ENCODE measurements at places on chromosomes 12 and 14. TPM values are rescaled to one million over a fixed set of nuclear protein-coding genes. Genes with fewer than 3 reads are reported as not detected.

DNA sequence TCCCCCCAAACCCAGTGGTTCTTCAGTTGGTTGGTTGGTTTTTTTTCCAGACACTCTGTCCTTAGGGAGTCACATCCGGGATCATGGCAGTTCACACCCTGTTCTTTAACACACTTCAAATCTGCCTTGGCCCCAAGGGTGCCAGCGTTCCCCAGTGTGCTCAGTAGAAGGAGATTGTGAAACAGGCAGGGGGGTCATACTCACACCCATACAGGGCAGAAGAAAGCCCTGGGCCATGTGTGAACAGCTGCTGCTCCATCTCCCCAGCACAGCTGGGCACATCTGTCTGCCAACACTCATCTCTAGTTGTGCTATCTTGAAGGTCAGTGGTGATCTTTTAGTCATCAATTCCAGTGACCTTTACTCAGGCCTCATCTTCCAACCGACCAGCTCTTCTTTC lies 64.4 kb upstream of the FUT8 start:
- peak; percentile 24 for ATAC-seq

DNA sequence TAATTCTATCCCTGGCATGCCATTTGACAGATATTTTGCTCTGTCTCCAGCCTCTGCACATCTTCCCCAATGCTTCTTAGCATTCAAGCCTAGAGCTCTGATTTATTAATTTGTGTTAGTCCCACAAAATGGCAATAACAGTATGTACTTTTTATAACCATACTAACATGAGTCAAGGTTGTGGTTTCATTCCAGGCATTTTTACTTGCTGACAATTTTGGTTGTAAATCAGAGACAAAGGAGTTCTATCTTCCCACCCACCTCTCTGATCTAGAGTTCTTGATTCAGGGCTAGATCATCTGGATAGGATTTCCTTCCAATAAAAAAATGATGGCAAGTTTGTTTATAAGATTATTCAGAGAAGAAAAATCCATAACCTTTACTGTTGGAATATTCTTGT lies 18.5 kb upstream of the CISTR start:
- no peak for ATAC-seq

GRCh38 chr12:58681730-58682129 lies 238.6 kb downstream of the LRIG3 start:
- ATAC-seq, result no peak

The OTX2 gene
- not detected for total RNA-seq

DNA sequence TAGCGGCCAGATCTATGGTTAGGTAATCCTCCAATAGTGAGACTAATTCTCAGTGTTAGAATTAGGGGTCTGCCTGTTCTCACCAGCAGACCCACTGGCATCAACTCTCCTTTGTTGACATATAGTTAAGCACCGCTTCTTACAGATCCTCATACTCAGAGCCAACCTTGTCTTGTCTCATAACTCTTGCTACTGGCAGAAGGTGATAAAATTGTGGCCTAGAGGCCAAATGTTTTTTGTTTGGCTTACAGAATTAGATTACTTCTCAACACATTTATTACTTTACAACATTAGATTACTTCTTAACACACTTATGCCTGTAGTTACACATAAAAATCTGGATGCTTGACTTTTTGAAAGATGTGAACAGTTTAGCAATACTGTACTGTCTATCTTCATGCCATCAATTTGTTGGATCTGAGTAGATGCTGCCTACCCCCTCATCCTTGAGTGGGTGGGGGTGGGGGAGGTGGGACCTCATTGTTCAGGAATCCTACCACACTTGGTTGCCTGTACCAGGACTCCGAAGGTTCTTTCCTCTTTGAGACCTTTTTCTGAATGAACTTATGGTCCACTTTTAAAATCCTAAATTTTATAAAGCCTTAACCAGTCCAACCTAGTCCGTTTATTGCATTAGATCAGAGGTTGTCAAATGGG lies 7.0 kb downstream of the MTHFD1 start:
- ATAC-seq, result no peak

DNA sequence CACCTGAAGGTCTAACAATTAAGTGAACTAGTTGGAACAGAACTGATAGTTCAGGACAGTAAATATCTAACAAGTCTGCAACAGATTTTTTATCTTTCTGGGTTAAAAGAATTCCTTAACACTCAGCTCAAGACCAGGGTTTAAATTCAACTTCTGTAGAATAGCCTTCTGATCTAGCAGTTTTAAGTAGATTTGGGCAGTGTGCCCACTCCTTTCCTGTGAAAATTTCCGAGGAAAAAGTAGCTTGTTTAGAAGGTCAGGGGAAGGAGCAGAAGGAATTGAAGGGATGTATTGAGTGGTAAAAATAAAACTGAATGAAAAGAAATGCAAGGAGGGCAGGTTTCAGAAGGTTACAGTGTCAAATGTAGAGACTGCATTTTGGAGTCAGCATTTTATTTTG lies 45.8 kb downstream of the ATL1 start:
- no peak for ATAC-seq

DNA sequence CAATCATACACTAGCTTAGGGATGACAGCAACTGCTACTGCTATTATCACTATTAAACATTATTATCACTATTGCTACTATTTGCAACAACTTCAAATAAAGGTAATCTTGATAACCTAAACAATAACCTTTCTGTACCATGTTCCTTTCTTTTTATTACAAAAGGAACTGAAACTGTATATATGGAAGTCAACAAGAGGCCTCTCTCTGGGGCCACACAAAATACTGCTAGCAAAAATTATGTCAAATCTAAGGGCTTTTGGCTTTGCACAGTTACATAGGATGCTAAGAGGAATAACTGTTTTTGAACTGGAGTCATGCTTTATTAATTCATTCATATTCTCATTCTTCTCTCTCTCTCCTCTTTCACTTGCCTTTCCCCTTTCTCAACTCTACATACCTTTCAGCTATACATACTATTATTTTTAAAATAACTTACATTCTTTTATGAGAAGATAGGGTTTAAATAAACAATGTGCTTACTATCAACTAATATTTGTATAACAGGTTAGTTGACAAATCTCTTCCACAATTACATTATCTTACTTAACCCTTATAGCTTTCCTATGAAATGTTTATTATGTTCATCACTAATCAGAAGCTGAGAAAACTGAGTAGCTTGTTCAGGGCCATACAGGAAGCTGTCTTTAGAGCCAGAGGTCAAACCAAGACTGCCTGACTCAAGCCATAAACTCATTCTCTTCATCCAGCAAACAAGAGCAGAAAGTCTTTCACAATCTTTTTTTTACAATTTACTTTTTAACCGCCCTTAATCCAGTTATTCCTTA lies 25.7 kb downstream of the SPTSSA start:
- no peak for ATAC-seq

The RNASE2 gene
- not detected for total RNA-seq

The SLC6A12 gene
- total RNA-seq, result 0.12 TPM

DNA sequence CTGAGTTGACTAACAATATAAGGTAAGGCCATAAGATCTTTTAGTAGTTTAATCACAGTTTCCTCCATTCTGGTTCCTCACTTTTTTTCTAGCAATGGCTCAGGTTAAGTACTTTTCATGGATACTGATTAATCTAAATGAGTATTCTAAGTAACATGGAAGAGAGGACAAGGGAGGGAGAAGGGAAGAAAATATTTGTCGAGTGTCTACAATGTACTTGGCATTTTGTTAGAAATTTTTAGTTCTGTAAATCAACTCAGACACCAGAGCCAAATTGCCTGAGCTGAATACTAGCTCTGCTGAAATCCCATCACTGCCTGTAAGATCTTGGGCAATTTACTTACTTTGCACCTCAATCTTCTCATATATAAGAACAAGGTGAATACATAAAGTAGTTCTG lies 20.2 kb downstream of the RERG start:
- ATAC-seq, result no peak

- no peak for ATAC-seq
Measured at GRCh38 chr12:2032506-2032905, 20.3 kb upstream of the CACNA1C start.

DNA sequence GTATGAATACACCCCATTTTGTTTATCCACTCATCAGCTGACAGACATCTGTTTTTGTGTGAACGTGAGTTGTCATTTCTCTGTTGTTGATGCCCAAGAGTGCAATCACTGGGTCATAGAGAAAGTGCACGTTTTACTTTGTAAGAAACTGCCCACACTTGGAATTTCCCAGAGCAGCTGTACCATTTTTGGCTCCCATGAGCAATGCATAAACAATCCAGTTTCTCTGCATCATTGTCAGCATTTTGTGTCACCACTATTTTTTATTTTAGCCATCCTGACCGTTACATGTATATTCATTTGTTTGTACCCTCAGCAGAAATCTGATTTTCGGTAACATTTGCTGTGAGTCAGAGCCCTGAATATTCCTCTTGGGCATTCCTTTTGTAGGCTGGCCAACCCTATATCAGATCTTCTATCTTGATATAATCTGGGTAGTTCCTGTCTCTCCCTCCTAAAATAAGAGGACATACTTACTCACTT lies 62.7 kb downstream of the RBM19 start:
- ATAC-seq, result no peak

The TRPV4 gene
- 7.3 TPM for total RNA-seq

The KRT72 gene
- total RNA-seq, result not detected

The SLC41A2 gene
- 1.3 TPM for total RNA-seq

The ASIC1 gene
- 2.1 TPM for total RNA-seq

- peak; percentile 95 for ATAC-seq
Measured at GRCh38 chr12:45298721-45299692, 83.1 kb downstream of the ANO6 start.

DNA sequence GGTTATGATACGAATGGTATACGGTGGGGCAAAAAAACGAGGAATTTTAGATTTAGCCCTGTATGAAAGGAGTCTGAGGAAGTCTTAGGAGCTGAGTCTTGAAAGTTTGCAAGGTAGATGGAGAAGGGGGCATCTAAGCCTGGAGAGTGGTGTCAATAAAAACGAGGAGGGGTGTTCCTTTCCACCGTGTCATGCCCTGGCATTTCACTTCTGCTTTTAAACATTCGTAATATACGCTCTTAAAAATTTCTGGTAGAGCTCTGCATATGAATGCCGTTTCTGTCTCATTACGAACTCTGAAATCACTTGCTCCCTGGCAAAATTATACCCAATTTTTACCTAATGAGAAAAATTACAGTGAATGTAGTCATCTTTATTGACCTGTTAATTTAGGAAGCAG lies 170.2 kb downstream of the ERC1 start:
- no peak for ATAC-seq

DNA sequence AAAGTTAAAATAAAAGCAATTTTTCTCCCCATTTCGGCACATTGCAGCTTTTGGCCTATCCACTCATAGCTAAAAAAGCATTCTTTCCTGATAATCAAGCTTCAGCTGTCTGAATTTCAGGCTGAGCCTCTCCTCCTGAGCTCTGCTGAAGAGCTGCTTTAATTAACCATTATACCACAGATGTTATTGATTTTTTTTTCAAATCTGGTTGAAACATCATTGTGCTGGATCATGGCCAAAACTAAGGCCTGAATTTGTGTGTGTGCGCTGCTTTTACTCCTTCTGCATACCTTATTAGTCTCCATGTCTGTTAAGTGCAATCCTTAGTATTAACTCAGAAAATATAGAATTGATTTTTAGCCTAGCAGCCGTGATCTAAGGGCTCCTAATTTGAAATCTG lies 52.3 kb downstream of the MBIP start:
- ATAC-seq, result no peak

DNA sequence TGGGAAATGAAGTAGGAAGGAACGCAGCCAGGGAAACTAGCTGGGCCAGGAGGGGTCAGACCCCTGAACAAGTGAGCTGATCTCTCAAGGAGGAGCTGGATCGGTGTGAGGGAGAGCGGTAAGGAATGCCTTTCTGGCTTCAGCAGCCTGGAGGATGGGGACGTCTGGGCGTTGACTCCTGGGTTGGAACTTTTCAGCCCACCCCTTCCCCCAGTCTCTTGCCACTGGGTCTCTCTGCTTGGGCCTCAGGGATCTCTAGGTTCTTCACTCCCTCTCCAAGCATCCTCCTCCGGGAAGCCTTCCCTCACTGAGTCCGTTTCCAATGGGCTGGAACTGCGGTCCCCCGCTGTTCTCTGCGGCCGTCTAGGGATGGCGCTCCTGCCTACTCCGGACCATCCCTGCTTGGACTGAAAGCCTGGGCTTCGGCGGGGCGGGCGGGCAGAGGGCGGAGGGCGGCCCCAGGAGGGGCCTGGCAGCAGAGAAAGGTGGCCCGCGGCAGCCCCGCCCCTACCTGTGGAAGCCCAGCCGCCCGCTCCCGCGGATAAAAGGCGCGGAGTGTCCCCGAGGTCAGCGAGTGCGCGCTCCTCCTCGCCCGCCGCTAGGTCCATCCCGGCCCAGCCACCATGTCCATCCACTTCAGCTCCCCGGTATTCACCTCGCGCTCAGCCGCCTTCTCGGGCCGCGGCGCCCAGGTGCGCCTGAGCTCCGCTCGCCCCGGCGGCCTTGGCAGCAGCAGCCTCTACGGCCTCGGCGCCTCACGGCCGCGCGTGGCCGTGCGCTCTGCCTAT lies at the start of gene KRT7:
KRT7 (plus strand) TSS at position 570 of the 788 bp plus-strand sequence; CDS start at position 624, 54 bp downstream.
- peak; percentile 7 for ATAC-seq

DNA sequence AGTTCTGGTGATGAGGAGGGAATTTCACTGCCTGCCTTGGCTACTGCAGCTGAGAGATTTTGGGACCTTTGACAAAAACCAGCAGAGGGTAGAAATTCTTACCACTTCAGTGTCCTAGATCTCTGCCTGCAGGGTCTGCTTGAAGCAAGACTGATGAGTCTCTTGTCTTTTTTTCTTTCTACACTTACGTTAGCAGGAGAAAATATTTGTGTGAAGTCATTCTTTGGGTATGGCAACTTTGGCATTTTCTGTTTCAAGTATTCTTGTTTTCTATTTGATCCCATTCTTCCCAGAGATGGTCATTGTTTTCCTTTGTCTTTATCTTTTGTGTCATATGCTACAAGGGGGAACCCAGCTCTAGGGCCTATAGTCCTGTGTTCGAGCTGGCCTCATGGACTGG lies 65.6 kb upstream of the FERMT2 start:
- no peak for ATAC-seq

The METTL25 gene
- total RNA-seq, result 7.3 TPM

The AICDA gene
- total RNA-seq, result not detected

GRCh38 chr12:57629897-57630471 lies 3.0 kb downstream of the B4GALNT1 start:
- ATAC-seq, result no peak

DNA sequence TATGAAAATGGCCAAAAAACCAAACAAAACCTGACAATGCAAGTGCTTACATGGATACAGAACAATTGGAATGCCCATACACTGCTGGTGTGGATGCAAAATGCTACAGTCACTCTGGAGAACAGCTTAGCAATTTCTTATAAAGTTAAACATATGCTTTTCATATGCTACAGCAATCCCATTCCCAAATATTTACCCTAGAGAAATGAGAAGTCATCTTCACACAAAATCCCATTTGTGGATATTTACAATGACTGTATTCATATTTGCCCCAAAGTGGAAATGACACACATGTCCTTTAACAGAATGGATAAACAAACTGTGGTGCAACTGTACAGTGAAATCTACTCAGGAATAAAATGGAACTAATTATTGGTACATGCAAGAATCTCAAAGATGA lies 20.4 kb downstream of the SAV1 start:
- ATAC-seq, result no peak

The CMA1 gene
- total RNA-seq, result 0.64 TPM

The KLRK1 gene
- not detected for total RNA-seq

- no peak for ATAC-seq
Measured at GRCh38 chr14:101351769-101352168, 209.5 kb upstream of the DIO3 start.

Measured in esophagus mucosa (tissue), 1 donor.